ENCODE measurements at places on chromosomes 11 and 22.

- no peak for DNase-seq
Observed at GRCh38 chr11:120268686-120269085, 28.7 kb downstream of the POU2F3 start.

- no peak for DNase-seq
Observed at GRCh38 chr11:19984048-19984742, 176.1 kb downstream of the DBX1 start.

DNA sequence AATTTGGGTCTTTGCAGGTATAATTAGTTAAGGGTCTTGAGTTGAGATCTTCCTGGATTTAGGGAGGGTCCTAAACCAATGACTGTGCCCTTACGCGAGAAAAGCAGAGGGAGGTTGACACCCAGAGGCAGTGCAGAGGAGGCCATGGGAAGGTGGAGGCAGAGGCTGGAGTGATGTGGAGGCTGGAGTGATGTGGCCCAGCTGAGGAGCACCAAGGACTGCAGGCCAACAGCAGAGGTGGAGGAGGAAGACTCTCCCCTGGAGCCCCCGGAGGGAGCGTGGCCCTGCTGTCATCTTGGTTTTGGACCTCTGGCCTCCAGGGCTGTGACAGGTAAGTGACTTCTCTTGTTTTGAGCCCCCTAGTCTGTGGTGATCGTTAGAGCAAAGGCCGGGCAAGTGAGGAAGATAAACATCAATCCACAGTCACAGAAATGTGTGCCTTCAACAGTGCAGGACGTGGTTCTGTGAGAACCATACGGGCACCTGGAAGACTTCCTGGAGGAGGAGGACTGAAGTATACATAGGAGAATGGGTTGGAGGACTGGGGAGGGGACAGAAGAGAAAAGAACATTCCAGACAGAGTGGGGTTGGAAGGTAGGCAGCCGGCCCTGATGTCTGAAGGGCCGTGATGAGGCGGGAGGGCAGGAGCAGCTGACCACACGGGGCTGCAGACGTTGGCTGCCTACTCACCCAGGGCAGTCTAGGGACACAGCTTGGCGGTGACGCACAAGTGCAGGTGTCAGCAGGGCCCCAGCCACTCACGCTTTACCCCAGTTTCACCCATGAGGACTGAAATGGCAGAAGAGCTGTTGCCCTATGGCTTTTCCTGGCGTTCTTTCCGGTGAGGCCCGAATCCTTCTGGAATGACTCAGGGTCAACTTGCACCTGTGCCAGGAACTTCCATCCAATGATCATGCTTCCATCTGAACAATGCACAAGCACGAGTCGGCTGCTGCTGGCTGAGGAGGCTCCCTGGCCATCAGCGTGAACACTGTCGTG, 270.2 kb downstream of the CTTN start:
- no peak for DNase-seq

DNA sequence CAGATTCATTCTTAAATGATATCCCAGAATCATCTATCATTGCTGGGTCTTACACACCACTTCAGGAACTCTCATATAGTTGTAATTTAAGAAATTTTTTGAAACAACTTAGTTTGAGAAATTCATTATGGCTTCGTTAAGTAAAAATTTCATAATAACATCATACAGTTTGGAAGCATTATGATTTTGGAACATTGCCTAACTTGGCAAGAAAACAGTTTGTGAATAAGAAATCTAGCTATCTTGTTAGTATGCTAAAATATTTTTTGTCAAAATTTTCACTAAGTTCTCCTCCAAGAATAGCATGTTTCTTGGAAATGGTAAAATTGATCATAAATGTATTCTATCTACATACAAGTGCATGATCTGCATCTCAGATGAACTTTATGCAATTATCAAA, 217.7 kb downstream of the CNTN5 start:
- DNase-seq: no peak

DNA sequence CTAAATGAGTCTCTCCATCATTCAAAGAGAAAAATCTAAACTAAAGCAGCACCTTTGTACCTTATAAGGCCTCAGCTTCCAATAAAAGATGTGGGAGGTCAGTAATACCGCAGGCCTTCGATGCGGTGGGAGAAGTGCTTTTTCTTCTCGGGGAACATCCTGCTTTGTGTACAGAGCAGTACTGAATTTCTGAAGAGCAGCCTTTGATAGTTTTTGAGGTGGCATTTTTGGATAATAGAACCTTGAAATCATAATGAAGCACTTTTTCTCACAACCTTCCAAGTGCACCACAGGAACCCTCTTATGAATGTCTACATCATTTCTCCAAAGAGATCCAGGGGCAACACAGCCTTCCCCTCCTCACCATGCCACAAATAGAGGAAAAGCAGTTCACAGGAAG, 39.6 kb downstream of the LRRC4C start:
- DNase-seq: no peak

- DNase-seq: no peak
Observed at GRCh38 chr11:19435306-19435989, 194.7 kb upstream of the E2F8 start.

DNA sequence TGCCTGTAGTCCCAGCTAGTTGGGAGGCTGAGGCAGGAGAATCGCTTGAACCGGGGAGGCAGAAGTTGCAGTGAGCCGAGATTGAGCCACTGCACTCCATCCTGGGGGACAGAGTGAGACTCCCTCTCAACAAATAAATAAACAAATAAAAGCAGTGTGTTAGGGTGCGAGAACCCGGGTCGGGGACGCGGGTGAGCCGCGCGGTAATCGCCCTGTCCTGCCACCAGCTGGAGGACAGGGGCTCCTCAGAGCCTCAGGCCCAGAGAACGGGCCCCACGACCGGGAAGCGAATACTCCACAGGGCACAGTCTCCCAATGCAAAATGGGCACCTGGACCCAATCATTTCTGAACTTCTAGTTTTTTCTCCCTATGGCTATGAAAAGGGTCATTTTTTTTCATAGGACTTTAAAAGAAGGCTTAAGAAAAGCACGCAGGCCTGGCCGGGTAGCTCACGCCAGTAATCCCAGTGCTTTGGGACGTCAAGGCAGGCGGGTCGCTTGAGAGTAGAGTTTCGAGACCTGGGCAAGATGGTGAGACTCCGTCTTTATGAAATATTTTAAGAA, 744 bp upstream of the MCM5 start:
- no peak for DNase-seq

DNA sequence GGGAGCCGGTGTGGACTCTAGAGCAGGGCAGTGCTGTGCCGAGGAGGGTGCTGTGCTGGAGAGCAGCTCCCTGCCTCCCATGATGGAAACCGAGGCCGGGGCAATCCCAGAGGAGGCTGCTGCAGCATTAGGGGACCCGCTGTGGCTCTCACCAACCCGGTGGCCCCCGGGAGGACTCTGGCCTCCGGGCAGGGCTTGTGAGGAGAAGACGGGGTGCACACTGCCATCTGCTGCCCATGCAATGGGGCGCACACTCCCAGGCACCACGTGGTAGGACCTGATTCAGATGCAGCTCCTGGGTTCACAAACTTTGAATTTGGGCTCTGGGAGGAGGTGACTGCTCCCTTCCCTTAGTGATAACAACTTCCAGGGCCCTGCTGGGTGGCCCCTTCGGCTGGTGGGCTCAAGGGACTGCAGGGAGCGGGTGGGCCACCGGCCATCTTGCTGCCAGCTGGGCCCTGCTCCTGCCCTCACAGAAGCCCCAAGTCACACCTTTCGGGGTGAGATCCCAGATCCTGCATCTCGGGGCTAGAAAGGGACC, 93.8 kb upstream of the FGF3 start:
- no peak for DNase-seq

DNA sequence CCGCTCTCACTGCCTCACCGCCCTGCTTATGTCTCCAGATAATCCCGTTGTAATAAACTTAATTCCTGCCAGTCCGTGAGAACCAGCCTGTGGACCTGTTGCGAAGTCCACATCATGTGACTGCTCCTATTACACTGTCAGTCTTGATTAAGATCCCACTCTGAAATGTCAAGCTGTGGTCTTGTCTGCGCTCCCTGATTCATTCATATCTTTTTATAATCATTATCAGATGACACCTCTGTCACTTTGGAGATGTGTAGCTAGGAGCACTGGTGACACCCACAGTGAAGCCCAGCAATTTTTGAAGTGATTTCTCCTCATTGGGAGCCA, 377.3 kb downstream of the TBC1D22A start:
- DNase-seq: no peak

- DNase-seq: no peak
Observed at GRCh38 chr11:113202431-113202830, 112.0 kb upstream of the TTC12 start.

DNA sequence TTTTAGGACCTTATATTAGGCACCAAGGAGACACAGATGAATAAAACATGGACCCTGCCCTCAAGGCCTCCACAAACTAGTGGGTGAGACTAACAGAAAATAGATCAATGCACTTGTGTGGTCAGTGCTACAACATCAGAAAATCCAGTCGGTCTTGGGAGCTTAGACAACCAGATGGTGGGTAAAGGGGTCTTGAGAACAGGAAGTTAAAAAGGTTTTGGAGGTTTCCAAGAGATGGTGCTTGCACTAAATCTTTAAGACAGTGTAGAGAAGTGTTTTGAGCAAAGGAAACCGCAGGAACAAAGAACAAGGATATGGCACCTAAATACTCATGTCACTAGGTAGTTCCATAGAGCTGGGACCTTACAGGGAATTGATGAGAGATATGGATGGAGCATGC, 56.2 kb downstream of the GALNT18 start:
- no peak for DNase-seq

- no peak for DNase-seq
Observed at GRCh38 chr22:30416403-30416802, 9.2 kb upstream of the MTFP1 start.

DNA sequence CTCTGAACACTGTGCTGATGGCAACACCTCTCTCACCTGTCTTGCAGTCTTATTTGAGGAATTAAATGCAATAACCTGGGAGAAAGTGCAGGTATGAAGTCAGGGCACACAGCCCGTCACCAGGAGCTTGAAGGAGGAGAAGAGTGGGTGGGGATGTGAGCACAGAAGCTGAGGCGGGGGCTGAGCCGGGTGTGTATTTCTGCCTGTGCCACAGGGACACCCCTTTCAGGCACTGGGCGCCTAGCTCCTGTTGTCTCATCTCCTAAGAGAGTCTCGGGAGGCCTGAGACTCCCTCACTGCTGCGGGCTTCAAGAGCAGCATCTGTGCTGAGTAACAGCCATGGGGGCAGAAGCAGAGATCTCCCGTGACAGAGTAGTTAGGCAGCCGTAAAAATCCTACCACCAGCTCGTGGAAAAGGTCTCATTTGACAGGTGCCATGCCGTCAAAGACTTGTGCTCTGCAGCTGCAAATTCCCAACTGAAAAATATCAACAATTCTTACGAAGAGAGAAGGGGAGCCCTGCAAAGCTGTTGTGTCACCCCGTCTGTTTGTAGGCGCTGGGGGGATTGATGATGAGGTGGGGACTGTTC, 26.8 kb downstream of the PARVB start:
- DNase-seq: no peak

DNA sequence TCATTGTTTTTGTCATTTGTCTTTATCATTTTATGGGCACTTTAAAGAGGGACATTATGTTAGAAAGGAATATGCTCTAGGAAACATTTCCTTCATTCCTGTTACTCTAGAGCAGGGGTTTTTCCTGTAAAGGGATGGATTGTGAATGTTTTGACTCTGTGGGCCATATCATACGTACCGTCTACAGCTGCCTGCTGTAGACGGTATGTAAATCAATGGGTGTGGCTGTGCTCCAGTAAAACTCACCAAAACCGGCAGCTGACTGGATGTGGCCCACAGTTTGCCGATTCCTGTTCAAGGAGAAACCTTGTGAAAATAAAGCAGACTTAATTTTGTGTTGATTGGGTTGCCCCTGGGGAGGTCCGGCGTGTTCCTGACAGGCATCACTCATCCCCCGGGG, 7.3 kb downstream of the IGHMBP2 start:
- no peak for DNase-seq

- DNase-seq: no peak
Observed at GRCh38 chr11:14644226-14645014, 816 bp downstream of the PDE3B start.

GRCh38 chr11:2424811-2425495, 19.4 kb downstream of the TRPM5 start:
- no peak for DNase-seq

DNA sequence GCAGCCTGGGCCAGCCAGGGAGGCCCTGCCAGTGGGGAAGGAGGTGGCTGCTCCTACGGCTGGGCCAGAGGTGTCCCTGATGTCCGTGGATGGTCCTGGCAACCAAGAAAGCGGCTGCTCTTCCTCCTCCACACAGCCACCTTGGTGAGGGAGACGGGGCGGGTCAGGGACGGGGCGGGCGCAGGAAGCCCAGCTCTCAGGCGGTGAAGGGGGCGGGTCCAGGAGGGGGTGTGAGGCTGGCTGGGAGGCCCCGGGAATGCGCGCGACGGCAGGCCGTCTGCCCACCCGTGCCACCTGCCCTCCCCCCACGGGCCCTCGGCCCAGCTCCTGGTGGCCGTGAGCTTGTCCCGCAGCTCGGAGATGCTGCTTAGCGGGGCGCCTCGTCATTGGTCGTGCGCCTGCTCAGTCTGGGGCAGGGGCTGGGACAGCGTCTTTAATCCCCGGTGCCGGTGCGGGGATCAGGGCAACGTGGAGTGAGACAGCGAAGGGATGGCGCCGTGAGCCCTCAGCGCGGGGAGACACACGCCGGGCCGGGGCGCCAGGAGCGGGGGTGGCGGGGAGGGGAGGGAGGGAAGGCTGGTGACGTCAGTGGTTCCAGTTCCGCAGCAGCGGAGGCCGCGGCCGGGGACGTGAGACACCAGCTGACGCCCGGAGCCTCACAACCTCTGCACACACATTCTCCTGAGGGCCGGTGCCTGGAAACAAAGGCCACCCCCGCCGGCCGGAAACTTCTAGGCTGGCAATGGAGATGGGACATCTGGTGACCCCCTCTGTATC, 6.7 kb upstream of the BRSK2 start:
- DNase-seq: no peak

DNA sequence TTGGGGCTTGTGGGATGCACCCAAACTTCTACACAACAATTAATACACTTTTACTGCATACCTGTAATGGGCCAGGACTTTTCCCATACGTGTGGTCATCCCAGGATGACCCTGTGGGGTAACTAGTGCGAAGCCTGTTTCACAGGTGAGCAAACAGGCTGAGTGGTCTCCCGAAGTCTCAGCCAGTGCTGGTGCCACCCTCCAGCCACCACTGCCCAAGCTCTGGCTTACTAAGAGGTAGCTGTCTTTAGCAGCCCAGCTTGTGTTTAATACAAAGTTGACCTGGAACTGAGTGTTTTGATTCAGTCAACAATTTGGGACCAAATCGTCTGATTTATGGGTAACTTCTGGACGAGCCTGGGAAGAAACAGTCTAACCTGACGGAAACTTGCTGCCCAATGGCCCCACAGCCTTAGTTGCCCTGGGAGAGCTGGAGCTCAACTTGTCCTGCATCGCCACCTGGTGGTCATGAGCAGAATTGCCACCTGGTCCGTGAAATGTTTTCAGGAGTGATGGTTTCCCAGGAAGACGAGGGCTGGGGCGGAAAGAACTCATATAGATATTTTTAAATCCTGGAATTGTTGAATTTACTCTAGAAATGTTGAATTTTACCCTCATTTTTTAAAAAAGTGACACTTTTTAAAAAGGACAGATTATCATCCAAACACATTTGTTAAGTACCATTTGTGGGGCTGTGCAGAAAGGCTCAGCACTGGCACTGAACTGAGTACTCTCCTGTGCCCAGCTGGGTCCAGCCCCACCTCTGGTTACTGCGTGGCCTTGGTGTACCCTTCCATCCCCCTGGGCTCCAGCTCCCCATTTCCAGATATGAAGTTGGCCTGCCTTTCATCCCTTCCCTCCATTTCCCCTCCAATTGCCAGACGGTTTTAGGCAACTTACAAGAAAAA, 95.5 kb upstream of the PARVA start:
- DNase-seq: peak; percentile 33
